Heart right ventricle (tissue), 16 donors: ENCODE measurements at places on chromosomes 1 and 21.

DNA sequence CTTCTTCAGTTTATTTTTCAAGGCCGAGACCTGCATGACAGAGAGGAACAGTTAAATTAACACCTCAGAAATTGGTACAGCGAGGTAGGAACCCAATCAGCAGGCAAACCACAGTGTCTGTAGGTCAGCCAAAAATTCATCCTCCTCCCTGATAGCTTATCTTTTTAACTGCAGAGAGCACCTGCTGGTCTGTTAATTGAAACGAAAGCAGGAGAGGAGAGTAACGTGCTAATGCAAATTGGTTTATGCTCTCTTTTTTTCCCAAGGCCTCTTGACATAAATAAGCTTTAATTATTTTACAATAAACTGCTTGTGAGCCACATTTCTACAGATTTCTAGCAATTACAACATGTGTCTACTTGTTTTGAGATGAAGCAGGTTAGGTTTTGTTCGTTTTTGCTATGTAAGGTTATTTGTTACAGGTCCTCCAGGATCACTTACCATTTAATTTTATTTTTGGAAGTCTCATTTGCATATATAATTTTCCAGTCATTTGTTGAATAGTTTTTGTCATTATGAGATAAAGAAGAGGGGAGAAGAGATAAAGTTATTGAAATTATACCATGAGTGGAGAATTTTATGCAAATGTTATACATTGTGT lies 179.9 kb downstream of the DENND1B start:
- peaks cover 16% of the 10 kb centered on the region for H3K36me3 ChIP-seq
- no peaks in the 10 kb centered on the region for H3K4me1 ChIP-seq
- no peaks in the 10 kb centered on the region for H3K27me3 ChIP-seq
- no peak overlapping the region for H3K4me3 ChIP-seq

DNA sequence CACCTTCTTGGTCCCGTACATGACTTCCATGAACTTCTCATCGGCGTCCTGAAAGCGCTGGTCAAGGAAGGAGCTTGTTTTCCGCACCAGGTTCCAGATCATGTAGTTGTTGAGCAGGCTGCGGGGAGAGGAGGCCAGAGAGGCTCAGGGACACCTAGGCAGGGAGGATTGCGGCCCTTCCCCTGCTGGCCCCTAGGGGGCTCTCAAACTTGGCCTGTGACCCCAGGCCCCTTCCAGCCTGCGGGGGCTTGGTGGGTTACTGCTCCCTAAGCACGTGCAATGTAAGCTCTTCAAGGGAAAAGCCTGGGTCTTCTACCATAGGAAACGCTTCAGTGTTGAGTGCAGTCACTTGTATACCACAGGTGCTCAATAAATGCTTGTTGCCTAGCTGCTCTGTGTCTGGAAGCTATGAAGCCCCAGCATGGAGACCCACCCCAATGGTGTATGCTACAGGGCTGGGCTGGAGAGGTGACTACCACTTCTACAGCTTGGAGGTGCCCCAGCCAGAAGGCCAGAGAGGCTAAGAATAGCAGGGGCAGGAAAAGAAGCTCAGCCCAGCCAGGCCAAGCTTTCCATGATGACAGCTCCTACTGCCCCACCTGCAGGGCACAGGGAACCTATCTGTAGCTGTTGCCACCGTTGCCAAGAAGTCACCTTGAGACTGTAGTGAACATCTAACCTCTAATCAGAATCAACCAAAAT lies 45.1 kb downstream of the ECE1 start:
- H3K27me3 ChIP-seq, result no peaks in the 10 kb centered on the region
- no peak overlapping the region for H3K4me3 ChIP-seq
- DNase-seq, result no peak
- H3K36me3 ChIP-seq, result no peaks in the 10 kb centered on the region

DNA sequence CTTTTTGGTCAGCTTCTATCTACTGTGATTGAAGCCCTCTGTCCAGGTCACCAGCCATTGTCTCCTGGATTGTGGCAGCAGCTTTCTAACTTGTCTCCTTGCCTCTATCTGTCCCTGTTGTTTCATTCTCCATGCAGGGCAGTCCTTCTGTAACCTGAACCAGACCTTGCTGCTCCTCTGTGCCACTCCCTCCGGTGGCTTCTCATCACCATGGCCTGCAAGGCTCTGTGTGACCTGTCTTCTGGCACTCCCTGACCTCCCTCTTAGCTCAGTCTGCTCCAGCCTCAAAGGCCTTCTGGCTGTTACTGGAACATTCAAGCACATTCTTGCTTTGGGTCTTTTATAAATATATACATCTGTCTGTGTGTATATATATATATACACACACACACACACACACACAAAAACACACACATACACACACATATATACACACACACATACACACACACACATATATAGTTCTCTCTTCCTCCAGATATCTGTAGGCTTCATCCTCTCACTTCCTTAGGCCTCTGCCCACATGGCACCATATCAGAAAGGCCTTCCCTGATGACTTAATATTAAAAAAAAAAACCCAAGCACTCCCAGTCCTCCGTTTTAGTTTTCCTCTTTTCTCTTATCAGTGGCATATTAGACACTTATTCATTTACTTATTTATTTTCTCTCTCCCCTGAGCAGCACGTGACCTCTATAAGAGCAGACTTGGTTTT lies 21.2 kb upstream of the JUN start:
- H3K4me3 ChIP-seq, result no peak overlapping the region
- H3K27ac ChIP-seq, result no peak overlapping the region
- H3K36me3 ChIP-seq, result no peaks in the 10 kb centered on the region
- H3K27me3 ChIP-seq, result no peaks in the 10 kb centered on the region
- H3K4me1 ChIP-seq, result no peaks in the 10 kb centered on the region
- no peak for DNase-seq

DNA sequence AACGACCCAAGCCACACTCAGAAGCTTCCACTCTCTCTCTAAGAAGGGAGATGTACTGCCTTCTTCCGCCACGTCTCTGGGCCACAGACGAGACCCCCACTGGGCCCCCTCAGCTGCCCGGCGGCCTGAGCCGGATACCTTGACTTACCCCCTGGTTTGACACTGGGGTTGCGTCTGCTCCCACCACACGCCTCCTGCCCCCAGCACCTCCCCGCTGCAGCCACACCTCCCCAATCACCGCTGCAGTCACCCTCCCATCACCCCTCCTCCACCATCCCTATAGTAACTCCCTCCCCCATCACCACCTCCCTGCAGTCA lies 10.7 kb downstream of the PANK4 start:
- no peaks in the 10 kb centered on the region for H3K4me1 ChIP-seq
- DNase-seq, result no peak
- no peak overlapping the region for H3K27ac ChIP-seq
- H3K4me3 ChIP-seq, result no peak overlapping the region

- peaks cover 75% of the 10 kb centered on the region for H3K36me3 ChIP-seq
- no peak overlapping the region for H3K4me3 ChIP-seq
- no peaks in the 10 kb centered on the region for H3K27me3 ChIP-seq
- peak overlapping the region; percentile 77 for H3K27ac ChIP-seq
- peaks cover 35% of the 10 kb centered on the region for H3K4me1 ChIP-seq
- no peak for DNase-seq
These were observed 39.9 kb upstream of the PPP1R15B start for GRCh38 chr1:204451352-204452124.

DNA sequence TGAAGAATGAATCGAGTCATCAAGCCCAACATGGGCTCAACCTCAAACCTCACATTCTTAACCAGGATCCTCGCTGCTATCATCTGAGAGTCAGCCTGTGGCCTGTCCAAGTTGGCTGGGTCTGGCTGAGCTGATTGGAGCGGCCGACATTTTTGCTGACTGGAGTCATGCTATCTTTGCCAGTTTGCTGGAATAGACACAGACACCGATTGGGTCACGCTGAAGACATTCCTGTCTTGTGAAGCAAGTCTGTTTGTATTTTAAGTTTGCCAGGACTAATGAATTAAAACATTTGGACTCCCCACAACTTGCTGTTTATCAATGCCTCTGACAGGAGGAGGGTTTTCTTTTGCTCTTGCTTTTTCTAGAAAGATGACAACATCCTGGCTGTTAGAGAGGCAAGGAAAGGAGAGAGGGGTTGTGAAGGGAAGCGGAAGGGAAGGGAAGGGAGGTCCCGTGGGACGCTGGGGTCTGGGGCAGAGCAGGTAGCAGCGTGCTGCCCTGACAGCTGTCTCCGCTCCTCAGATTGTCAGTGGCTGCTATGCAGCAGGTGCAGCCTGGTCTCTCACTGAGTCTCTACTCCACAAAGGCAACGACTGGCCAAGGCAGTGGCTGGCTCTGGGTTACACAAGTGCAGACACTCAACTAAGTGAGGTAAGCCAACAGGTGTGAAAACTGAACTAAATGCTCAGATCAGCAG lies at the start of gene MAP3K7CL:
MAP3K7CL (plus strand) TSS at position 375 of the 700 bp plus-strand sequence. CDS start 2,701 bp downstream, outside the sequence.
- H3K27me3 ChIP-seq, result no peaks in the 10 kb centered on the region
- no peaks in the 10 kb centered on the region for H3K4me1 ChIP-seq
- H3K27ac ChIP-seq, result peak within 1 kb of the TSS; percentile 3
- H3K4me3 ChIP-seq, result no peak within 1 kb of the TSS
- DNase-seq, result peak; percentile 61

GRCh38 chr1:41174170-41174569 lies 67.9 kb downstream of the SCMH1 start:
- no peak overlapping the region for H3K27ac ChIP-seq
- no peaks in the 10 kb centered on the region for H3K27me3 ChIP-seq
- H3K36me3 ChIP-seq, result peaks cover 3% of the 10 kb centered on the region
- DNase-seq, result no peak
- H3K4me1 ChIP-seq, result no peaks in the 10 kb centered on the region

GRCh38 chr1:243595527-243596210 lies 254.4 kb downstream of the AKT3 start:
- peaks cover 2% of the 10 kb centered on the region for H3K36me3 ChIP-seq
- no peaks in the 10 kb centered on the region for H3K27me3 ChIP-seq
- H3K4me3 ChIP-seq, result no peak overlapping the region
- H3K27ac ChIP-seq, result peak overlapping the region; percentile 40
- DNase-seq, result no peak

DNA sequence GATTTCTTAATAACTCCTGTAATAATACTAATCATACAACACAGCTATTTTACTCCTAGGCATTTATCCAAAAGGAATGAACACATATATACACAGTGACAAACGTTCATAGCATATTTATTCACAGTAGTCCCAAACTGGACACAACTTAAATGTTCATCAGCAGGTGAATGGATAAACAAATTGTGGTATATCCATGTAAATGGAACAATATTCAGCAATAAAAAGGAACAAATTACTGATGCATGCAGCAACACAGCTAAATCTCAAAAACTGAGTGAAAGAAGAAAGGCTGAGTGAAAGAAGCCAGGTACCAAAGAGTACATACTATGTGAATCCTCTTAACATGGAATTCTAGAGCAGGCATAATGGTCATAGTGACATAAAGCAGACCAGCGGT lies 242.7 kb upstream of the USP24 start:
- no peaks in the 10 kb centered on the region for H3K27me3 ChIP-seq
- H3K4me1 ChIP-seq, result no peaks in the 10 kb centered on the region
- DNase-seq, result no peak
- H3K27ac ChIP-seq, result no peak overlapping the region
- H3K4me3 ChIP-seq, result no peak overlapping the region

DNA sequence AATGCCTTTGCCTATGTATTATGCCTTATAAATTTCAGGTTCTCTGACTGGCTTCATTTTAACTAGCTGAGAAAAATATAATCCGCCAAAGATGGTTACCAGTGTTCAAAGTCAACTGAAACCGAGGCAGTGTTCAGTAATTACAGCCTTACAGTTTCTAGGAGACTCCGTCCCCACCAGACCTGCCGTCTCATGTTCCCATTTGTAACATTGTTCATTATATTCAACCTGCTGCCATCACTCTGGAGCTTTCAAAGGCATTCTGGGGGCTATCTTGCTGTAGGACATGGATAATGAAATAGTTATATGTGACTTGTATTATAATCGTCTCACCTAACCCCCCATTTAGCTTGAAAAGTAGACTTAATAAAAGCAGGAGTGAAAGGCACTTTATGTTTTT lies 302.5 kb downstream of the RWDD3 start:
- H3K4me3 ChIP-seq, result no peak overlapping the region
- no peaks in the 10 kb centered on the region for H3K36me3 ChIP-seq
- no peaks in the 10 kb centered on the region for H3K27me3 ChIP-seq
- no peaks in the 10 kb centered on the region for H3K4me1 ChIP-seq

- H3K4me1 ChIP-seq, result peaks cover 3% of the 10 kb centered on the region
- no peak for DNase-seq
- H3K27me3 ChIP-seq, result no peaks in the 10 kb centered on the region
- H3K27ac ChIP-seq, result no peak overlapping the region
- H3K36me3 ChIP-seq, result no peaks in the 10 kb centered on the region
- no peak overlapping the region for H3K4me3 ChIP-seq
These were observed 4.8 kb upstream of the TFF3 start for GRCh38 chr21:42319851-42320572.

GRCh38 chr1:79124756-79125155 lies 118.2 kb upstream of the ADGRL4 start:
- H3K4me1 ChIP-seq, result no peaks in the 10 kb centered on the region
- H3K27me3 ChIP-seq, result no peaks in the 10 kb centered on the region
- no peak overlapping the region for H3K27ac ChIP-seq
- H3K4me3 ChIP-seq, result no peak overlapping the region

DNA sequence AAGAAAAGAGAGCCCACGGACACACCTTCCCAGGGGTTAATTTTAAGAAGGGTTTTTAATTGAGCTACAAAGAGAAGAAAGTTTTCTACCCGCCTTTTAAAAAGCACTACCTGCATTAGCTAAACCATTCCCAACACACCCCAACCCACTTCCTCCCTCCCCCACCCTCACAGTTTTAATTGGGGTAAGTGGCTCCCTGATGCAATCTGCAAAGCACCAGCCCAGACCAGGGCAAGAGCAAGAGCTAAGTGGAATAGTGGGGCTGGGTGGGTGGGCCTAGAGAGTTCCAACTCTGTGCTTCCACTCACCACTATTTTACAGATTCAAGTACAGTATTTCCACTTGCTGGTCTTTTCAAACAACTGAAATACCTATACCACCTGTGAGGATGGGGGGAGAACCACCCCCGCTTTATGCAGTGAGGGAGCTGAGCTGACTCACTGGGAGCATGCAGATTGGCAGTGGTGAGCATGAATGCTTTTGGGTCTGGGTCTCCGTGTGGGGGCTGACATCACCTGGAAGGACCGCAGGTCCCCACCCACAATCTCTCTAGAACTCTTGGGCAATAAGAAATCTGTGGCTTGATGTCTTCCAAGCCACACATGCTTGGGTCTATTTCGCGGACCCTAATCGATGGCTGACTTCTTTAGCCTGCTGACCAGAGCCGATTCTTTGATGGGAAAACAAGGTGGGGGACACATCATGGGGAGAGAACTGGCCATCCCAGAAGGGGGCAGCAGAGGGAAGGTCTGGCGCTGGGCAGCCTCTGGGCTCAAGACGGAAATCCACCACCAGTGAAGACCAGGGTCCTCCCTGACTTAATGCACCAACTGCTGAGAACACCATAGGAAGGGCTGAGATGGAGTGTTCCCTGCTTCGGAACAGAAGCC lies 95.5 kb downstream of the SSBP3 start:
- H3K36me3 ChIP-seq, result no peaks in the 10 kb centered on the region
- H3K27ac ChIP-seq, result no peak overlapping the region
- H3K4me3 ChIP-seq, result no peak overlapping the region
- H3K4me1 ChIP-seq, result peaks cover 83% of the 10 kb centered on the region
